Daoy (cell line): ENCODE measurements at places on chromosomes 2 and 18.

- DNase-seq = no peak
Measured at GRCh38 chr2:156038021-156038420, 294.5 kb downstream of the NR4A2 start.

- DNase-seq = peak; percentile 55
Measured at GRCh38 chr2:113218283-113219091, 44.7 kb downstream of the PSD4 start.

DNA sequence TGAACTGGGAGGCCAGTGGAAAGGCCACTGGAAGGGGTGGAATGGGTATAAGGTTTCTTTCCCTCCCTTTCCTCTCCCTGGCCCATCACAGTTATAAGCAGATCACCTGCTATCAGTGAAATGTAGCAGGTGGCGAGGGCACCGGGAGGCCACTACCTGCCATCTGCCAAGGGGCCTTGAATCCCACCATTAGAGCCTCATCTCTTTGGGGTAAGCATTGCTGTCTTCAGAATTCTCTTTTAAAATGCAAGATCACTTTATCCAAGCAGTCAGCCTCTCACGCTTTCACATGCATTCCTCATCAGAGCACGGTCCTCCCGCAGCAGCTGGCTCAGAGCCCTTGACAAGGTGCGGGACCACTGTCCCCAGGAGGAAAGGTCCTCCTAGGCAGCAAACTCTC, 268.5 kb downstream of the CELF4 start:
- no peak for DNase-seq

GRCh38 chr2:178002038-178002437, 70.5 kb downstream of the PDE11A start:
- DNase-seq = no peak

DNA sequence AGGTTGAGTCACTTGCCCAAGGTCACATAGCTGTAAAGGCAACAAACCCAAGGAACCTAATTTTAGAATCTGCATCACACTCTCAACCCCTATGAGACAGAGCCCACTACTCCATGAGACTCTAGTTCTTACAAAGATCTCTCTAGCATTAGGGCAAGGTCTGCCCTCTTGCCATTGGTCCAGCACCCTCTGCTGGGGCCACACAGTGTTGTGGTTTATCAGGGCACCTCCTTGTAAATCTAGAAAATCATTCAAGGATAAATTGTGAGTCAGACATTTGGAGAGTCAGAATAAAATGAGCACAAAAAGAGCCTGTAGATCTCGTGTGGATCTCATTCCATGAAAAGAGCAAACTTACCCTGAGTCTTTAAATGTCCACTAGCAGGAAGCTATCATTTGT, 91.2 kb downstream of the SLC8A1 start:
- no peak for DNase-seq

- no peak for DNase-seq
Measured at GRCh38 chr2:175624785-175625184, 377.3 kb downstream of the LNPK start.

DNA sequence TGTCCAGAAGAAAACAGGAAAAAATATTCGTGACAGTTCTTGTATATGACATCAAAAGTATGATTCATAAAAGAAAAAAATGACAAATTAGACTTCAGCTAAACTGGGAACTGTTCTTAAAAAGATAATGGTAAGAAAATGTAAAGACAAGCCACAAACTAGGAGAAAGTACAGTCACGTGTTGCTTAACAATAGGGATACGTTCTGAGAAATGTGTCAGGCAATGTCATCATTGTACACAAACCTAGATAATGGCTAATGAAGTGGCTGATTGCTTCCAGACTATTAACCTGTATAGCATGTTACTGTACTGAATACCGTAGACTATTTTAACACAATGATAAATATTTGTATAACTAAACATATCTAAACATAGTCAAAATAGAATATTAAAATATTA, 35.9 kb upstream of the CTIF start:
- DNase-seq = no peak

DNA sequence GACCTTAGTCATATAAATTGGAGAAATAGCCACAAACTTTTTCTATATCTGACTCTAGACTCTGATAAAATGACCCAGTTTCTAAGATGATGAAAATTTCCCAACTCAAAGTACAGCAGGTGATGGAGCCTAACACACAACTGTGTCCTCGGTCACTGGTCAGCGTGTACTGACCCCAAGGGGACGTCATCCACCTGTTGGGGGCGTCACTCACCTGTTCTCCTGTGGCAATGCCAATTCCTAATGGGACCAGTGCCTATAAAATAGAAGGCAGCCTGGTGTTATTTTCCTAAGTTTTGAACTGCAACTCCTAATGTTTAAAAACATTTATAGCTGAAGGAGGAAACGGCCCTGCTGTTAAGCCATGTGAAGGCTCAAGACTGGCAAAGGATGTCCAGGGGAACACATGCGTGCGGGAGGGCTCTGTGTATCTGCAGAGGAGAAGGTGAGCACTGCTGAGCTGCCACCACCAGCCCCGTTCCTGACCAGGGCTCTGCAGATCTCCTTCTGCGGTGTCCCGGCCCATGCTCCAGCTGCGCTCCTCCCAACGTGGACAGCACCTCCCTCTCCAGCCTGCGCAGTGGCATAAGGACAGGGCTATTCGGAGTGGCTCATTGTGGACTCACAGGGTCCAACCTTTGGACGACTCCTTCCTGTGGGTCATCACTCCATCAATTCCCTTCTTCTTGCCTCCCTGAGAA, 21.2 kb downstream of the TYMS start:
- DNase-seq = no peak

- DNase-seq = no peak
Measured at GRCh38 chr2:212975333-212975732, 176.1 kb downstream of the IKZF2 start.

- DNase-seq = no peak
Measured at GRCh38 chr18:61544178-61544577, 210.9 kb downstream of the CDH20 start.

DNA sequence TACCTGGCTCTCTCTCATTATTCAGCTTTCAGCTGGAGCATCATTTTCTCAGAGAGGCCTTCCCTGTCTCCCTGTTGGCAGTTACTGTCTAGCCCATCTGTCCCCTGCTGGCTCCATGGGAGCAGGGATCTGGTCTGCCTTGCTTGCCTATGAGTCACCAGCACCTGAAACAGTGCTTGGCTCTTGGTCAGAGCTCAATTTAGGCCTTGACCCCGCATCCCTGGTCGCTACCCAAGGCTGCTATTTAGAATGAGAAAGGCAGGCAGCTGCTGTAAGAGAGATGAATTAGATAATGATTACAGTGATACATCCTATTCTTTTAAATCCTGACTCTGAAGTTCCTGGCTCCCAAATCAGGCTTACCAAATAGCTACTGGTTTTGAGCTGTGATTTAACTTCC, 32.9 kb downstream of the KCNE4 start:
- DNase-seq = peak; percentile 27

- DNase-seq = no peak
Measured at GRCh38 chr2:51263951-51264350, 232.0 kb upstream of the NRXN1 start.
